ENCODE measurements at places on chromosomes 4 and X.
A peak's percentile ranks its signal among the peaks of the same experiment; 100 is the strongest.

GRCh38 chr4:78242071-78242470 is 184.9 kb downstream of the FRAS1 start:
- peak; percentile 36 for DNase-seq

- no peak for DNase-seq
Measured at GRCh38 chr4:70749313-70749712, 27.5 kb downstream of the RUFY3 start.

DNA sequence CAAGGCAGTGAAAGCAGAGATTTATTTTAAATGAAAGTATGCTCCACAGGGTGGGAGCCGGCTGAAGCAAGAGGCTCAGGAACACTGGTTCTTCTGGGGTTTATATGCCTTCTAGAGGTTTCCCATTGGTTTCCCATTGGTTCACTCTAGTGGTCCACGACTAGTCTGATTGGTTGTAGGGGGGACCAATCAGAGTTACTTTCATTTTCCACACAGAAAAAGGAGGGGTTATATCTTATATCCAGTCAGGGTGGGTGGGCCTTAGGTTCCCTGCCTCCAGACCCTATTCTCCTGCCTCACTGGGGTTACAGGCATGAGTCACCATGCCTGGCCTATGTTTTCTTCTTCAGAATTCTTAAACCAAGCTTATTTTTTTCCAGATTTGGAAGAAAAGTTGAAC is 101.6 kb downstream of the KLHL8 start:
- no peak for DNase-seq

GRCh38 chr4:158833602-158834001 is 64.8 kb downstream of the FNIP2 start:
- DNase-seq, result no peak

- peak; percentile 59 for DNase-seq
Measured at GRCh38 chr4:101835121-101835904, 44.8 kb downstream of the BANK1 start.

- no peak for DNase-seq
Measured at GRCh38 chrX:73838123-73838522, 275.1 kb downstream of the CHIC1 start.

DNA sequence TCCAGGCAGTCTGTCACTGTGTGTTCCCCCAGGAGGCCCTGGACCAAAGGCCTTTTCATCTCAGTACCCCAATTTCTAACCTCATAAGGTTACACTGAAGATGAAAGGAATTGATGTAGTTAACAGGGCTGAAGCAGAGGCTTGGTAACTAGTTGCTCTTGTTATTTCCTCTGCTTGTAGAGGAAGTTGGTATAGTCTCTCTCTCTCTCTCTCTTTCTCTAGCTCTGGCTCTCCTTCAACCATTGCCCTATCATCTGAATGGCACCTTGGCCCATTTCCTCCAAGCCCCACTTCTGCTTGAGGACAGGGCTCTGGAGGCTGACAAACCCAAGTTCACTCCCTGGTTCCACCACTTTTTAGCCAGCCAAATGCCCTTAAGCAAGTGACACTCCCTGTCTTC is 96.1 kb downstream of the MAMLD1 start:
- DNase-seq, result no peak

GRCh38 chrX:150842198-150842685 is 56.2 kb downstream of the CD99L2 start:
- DNase-seq, result no peak

DNA sequence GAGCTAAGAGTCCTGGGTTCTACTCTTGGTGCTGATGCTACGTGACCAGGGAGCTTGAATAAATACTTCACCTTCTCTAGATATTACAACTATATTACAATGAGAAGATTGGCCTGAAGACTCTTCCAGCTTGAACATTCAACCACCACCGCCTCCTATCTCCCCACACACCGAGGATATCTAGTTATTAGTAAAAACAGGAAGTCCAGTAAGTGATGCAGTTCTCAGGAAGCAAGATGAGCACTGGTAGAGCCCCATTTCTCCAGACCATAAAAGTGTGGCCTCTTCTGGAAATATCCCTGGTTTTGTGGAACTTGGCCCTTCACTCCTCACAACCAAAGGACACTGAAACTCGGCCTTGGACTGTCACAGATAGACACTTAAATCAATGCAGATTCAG is 18.5 kb downstream of the PJA1 start:
- DNase-seq, result no peak

DNA sequence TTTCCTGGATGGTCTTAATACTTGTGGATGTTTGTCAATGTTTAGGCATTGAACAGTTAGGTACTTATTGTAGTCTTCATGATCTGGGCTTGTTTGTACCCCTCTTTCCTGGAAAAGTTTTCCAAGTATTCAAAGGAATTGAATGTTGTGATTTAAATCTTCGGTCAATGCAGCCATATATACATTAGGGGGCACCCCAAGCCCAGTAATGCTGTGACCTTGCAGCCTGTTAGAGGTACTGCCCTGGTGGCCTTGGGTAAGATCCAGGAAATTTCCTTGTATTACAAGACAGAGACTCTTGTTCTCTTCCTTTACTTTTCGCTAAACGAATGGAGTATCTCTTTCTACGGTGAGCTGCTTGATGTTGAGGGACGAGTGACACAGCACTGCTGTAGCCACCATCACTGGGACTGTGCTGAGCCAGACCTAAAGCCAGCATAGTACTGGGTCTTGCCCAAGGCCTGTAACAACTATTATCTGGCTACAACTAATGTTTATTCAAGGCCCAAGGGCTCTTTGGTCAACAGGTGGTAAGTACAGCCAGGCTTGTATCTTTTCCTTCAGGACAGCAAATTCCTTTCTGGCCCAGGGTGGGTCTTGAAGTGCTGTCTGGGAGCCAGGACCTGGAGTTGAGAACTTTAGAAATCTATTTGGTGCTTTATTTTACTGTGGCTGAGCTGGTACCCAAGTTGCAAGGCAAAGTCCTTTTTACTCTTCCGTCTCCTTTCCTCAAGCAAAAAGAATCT is 118.3 kb upstream of the ATOH1 start:
- DNase-seq, result no peak

DNA sequence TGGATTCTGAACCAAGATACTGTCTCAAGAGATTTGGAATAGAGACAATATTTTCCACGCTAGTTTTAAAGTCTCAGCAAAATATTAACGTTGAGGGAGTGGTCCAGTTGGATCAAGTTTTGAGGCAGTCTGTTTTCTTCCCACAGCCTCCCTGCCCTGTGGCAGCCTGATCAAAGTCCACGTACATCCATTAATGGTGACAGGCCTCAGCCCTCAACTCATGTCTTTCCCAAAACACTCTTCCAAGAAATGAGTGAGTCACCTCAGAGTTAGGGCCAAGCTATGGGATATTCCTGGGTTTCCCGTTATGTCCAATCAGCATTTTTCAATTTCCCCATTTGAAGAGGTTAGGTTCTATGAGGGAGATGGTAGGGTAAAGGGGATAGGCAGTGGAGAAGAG is 28.5 kb downstream of the EGFL6 start:
- no peak for DNase-seq

DNA sequence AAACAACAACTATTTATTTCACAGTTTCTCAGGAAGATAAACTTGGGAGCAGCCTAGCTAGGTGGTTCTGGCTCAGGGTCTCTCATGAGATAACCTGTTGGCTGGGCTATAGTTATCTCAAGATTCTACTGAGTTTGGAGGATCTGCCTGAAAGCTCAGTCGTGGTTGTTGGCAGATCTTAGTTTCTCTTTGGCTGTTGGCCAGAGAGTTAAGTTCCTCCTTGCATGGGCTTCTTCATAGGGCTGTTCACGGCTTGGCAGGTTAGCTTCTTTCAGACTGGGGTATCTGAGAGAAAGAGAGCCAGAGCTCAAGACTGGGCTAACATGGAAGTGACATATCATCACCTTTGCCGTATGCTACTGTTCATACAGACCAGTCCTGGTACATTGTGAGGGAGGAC is 28.7 kb downstream of the SEC24B start:
- DNase-seq, result no peak

DNA sequence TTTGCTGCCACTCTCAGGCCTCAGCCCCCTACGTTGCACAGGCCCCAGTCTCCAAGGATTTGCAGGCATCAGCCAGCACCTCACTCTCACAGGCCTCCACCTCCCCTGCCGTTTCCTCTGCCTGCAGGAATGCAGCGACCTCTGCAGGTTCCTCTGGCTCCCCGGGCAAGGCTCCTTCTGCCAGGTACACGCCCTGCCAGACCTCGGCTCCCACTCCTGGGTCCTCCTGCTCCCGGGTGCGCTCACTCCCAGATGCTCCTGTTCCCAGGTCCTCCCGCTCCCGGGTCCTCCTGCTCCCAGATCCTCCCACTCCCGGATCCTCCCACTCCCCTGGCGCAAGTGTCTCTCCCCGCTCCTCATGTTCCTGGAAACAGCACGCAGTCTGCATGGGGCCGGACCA is 144.4 kb upstream of the RADX start:
- no peak for DNase-seq

GRCh38 chr4:105990933-105991332 is 95.7 kb downstream of the NPNT start:
- DNase-seq, result peak; percentile 76

GRCh38 chrX:26889574-26889973 is 573.6 kb downstream of the PPP4R3C start:
- no peak for DNase-seq

DNA sequence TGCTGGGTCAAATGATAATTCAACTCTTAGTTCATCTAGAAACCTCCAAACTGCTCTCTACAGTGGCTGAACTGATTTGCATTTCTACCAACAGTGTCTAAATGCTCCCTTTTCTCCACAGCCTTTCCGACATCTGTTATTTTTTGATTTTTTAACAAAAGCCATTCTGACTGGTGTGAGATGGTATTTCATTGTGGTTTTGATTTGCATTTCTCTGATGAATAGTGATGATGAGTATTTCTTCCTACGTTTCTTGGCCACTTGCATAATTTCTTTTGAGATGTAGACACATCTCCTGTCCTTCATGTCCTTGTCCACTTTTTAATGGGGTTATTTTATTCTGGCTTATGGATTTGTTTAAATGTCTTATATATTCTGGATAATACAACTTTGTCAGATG is 298.2 kb upstream of the ARSJ start:
- DNase-seq, result peak; percentile 86

GRCh38 chr4:128782076-128782715 is 27.3 kb upstream of the JADE1 start:
- peak; percentile 72 for DNase-seq

DNA sequence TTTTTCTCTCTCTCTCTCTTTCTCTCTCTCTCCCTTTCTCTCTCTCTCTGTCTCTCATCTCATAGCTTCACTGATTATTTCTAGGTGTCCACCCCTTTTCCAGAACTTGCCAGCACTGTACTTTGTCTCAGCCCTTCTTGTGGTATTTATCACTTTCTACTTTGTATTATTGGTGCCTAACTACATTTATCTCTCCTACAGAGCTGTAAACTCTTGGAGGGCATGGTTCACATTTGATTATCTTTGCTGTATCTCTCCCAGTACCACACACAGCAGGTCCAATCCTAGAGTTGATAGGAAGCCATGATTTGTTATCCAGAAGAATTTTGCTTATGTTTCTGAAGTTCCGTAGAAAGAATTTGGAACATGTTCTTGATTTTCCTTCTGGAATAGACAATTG is 5.2 kb upstream of the PRKG2 start:
- DNase-seq, result no peak

DNA sequence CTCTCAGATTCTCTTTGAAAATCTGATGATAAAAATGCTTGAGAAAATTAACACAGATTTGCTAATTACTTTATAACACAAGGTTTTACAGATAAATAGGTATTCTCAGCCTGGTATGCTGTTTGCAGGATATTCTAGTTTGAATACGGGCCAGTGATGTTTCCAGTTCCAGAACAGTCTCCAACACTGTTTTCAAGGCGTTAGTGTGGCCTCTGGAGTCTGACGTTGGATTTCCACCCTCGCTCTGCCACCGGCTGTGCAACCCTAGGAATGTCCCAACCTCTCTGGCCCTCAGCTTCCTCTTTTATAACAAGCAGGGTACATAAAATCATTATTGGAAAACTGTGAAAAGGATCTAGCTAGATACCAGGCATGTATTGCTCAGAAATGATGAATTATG is 23.8 kb upstream of the CYP4V2 start:
- DNase-seq, result no peak

GRCh38 chrX:7198499-7198898 is 50.5 kb upstream of the PUDP start:
- DNase-seq, result no peak

Data from AG10803 (cell line).